Urothelium cell line (cell line): ENCODE measurements at places on chromosomes 4 and X.

DNA sequence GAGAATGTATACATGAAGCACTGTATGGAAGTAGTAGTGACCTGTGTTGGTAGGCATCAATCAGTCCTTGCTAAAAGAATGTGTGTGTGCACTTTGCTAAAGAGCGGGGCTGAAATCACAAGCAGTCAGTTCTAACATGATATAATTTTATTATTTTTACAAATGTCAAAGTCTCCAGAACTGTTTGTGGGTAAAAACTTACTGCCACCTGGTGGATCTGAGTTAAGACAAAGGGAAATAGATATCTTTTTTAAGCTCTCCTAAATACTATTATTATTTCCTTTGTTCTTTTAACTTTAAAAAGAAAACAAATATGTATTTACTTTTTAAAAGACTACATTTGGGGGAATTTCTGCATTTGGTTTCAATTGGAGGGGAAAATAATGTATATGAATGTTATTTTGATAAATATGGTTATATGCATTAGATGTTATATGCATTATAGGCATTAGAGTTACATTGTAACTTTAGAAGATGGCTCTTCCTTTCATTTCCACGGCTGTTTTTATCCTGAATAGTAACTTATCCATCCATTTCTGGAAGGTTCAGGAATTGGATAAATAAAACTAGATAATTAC lies 7.8 kb upstream of the CLOCK start:
- peak; percentile 20 for DNase-seq

DNA sequence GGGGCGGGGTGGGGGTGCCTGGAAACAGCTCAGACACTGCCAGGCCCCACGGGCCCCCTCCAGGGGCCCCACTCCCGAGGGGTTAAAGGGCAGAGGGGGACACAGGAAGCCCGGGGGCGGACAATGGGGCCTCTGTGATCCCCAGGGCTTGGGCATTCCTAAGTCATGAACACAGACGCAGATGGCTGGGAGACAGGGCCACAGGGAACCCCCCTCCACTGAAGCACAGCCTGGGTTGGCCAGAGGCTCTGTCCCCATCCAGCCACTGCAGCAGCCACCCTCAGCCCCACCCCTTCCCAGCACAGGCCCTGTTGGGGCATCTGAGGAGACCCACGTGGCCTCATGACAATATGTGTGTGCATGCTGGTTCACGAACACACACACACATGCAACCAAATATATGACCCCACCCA lies 3.9 kb downstream of the L1CAM start:
- DNase-seq, result peak; percentile 79

GRCh38 chr4:123415977-123416376 lies 19.4 kb downstream of the SPRY1 start:
- peak; percentile 59 for DNase-seq

DNA sequence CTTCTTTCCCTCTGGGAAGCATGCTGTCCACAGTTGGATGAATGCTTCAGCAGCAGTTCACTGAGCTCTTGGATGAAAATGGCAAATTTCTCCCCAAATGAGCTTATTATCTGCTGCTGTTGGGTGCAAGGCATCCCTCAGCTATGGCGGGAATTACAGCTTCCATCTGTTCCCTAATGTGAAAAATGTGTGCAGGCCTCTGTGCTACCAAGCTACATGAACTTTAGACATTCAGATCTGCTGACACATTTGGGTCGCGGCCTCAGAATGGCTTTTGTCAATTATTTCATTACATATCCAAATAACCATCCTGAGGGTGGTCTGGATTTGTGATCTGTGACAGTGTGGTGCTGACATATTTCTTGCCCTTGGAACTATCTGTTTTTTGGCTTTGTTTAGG lies 119.5 kb upstream of the SCML1 start:
- DNase-seq, result no peak

DNA sequence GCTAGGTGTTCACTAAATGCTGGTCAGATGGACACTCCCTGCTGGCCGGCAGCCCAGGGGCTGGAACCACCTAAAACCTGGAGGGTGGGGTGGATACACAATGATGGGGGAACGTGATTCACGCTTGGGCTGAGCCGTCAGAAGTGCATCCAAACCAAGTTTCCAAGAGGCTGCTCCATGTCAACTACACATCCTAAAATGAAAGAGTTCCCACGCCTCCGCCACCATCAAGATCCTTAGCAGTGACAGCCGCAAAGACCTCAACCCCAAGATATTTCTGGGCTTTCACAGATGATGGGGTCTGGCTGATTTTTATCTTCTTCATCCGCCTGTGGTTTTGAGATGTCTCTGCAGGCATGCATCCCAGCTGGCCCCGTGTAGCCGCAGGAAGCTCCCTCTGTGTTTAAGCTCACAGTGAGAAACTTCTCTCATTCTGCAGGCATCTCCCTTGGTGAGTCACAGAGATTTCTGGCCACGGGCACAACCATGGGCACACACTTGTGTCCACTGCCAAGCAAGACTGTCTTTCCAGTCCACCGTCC lies 84.4 kb downstream of the HTRA3 start:
- DNase-seq, result peak; percentile 77
